Bone marrow (tissue), 2 donors: ENCODE measurements at places on chromosomes 1 and 21.

- DNase-seq: no peak
These were observed 66.6 kb upstream of the RHOU start for GRCh38 chr1:228668553-228669241.

GRCh38 chr1:172376431-172376830 lies 44.1 kb upstream of the C1orf105 start:
- DNase-seq: no peak

DNA sequence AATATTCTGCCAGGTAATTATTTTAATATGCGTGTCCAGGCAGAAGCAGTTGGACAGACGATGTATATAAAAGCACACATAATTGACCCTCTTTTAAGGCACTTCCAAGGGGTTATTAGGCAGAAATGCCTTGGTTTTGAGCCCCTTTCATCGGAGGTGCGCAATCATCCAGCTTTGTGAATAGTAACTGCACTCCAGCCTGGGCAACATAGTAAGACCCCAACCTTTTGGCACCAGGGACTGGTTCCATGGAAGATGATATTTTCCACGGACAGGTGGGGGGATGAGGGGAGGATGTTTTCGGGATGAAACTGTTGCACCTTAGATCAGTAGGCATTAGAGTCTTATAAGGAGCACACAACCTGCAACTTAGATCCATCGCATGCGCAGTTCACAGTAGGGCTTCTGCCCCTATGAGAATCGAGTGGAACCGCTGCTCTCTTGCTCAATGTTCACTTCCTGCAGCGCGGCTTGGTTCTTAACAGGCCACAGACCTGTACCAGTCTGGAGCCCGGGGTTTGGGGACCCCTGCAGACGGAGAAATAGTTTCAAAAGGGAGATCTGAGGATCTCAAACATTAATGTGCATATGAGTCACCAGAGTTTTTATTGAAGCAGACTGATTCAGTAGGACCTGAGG lies 1.8 kb upstream of the MCOLN2 start:
- no peak for DNase-seq

DNA sequence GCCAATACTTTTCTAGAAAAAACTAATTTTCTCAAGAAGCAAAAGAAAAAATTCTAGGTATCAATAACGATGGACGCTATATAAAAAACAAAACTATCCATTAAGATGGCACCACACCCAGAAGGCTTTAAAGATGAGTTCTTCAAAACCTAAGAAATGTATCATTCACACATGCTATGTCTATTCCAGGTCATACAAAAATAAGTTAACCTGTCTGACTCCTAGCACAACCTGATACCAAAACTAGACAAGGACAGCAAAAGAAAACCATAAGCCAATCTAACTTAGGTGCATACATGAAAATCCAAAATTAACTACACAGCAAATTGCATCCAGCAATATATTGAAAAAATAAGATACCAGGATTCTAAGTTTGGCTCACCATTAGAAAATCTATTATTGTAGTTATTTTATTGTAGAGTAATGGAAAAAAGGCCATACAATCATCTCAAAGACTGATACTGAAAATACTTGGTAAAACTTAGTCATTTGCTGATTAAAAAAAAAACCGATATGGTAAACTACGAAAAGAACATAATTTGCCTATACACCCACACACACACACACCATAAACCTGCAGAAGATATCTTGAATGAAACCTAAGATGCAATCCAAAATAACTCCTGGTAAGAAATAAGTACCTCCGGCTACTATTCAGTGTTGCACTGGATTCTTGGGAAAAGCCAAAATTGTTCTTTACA lies 55.0 kb downstream of the TRAF5 start:
- DNase-seq: no peak

- no peak for DNase-seq
These were observed 181.8 kb upstream of the L1TD1 start for GRCh38 chr1:62012836-62013235.

DNA sequence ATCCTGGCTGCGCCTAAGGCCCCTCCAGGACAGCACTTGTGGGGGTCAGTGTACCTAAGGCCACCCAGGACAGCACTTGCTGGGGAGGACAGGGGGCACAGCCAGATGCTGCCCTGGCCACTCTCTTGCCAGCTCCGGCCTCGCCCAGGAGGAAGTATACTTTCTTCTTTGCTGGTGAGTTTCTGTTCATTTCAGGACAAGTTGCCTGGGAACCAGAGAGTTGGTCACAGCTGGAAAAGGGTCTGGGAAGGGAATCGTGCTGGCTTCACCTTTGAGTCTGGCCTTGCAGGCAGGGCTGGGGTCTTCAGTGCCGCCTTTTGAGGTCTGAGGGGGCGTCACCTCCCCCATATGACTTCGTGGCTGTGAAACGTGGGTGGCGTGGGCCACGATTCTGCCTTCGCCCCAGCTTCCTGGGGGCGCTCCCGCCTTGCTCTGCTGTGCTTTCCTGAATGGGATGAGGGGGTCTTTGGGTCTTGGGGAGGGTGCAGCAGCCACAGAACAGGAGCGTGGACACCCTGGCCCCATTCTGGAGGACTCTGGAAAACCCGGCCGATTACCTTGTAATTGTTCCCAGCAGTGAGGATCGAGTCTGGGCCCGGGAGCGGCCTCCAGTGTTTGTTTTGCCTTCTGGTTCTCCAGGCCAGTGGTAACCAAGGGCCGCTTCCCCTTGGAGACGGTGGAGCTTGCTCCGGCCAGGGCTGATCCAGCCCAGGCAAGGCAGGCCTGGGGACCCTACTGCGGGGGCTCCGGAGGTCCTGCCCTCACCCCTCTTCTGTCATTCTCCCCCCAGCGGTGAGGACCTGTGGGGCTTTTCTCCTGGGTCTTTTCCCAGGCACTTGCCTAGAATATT lies 45.9 kb downstream of the SPSB1 start:
- DNase-seq: no peak
